Stimulated activated CD4-positive, alpha-beta T cell treated with anti-CD3 and anti-CD28 coated beads, Interleukin-1b, Interleukin-23, amount 100 ng/mL, for 1 hour (primary cell): ENCODE measurements at places on chromosomes 5 and 9.

DNA sequence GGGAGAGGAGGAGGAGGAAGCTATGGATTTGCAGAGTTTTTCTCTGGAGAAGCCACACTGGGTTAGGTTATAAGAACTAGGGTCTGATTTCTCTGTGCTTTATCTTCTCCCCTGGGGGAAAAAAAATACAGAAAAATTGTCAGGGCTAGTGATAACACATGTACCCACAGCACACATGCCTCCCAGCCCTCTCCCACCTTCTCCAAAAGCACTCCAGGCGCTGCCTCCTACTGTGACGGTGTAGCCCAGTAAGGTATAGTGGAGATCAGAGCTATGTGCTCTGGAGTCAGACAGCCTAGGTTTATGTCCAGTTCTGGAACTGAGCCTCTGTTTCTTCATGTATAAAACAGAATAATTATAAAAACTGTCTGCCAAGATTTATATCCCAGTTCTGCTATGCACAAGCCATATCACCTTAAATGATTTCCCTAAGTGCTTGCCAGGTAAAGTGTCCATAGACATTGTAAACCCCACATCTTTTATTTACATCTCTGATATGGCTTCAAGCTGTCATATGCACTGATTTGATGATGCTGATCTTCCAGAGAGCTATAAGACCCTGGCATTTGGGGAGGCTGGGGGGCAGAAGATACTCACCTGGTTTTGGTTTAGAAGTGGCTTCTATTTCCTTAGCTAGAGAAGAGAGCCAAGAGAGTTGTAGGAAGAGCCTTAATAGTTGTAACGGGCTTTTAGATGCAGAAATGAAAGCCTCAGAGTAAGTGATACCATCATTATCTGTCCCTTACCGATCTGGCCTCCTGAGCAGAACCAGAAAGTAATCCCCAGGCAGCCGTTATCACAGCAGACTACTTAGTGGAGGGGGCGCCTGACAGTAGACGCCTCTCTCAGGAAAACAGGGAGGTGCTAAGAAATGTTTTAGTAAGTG lies 7.6 kb downstream of the SLC1A3 start:
- DNase-seq: no peak

DNA sequence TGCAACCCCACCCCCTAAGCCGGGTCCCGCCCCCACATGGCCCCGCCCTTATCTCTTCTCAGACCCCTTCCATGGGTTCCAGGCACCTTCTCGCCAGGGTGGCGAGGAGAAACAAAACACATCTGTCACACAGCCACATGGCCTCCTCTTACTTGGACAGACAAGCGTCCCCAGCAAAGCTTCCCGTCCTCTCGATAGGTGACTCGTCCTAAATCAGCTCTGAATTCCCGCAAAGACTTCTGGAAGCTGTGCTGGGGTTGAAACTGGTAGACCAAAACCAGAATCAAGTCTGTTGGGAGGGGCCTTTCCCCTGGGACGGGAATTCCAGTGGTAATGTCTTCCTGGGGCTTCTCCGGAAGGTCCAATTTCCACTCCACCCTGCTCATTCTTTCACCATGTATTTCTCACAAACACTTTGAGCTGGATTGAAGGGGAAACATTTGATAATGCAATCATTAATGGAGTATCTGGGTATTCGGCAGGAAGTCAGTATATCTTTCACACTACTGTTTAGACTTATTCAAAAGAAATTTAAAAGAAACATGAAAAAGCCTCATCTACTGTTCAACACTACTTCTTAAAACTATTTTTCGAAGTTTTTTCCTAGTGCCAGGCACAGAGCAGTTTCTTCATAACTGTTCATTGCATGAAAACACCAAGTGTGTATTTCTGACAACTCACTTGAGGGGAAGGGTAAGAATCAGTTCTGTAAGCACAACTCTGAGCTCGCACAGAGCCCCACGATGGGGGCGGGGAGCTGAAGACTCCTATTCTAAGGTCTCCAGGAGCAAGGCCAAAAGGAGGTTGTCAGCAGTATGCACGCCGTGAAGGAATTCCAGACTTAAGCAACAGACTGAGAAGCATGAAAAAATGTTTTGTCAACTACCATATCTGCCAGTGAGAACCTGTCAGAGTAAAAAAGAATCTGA lies 644 bp upstream of the CTNNAL1 start:
- DNase-seq: no peak

GRCh38 chr5:79507251-79508205 lies 6.4 kb downstream of the HOMER1 start:
- no peak for DNase-seq

- no peak for DNase-seq
Measured at GRCh38 chr5:158953929-158954534, 145.7 kb downstream of the EBF1 start.

GRCh38 chr5:73605223-73606087 lies 20.5 kb upstream of the ARHGEF28 start:
- no peak for DNase-seq

GRCh38 chr9:98372077-98372836 lies 116.8 kb upstream of the TBC1D2 start:
- DNase-seq: no peak

DNA sequence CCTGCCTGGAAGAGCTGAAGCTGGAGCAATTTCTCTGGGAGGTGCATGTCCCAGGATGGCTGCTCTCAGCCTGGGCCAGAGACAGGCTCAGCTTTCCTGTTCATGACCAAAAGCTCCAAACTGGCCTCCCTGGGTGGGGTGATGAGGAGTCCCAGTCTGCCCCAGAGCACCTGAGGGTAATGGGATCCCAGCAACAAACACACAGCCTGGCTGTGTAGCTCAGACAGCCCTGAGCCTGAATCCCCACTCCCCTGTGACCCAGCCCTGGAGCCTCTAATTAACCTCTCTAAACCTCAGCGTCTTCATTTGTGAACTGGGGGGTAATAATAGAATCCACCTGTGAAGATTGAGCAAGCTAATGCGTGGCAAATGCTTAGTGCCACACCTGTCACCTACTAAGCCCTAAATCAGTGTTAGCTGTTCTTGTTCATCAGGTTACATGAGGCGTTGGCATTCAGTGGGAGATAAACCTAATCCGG lies 67.5 kb downstream of the HSPA4 start:
- no peak for DNase-seq

GRCh38 chr9:124940521-124940893 lies 376 bp downstream of the GOLGA1 start:
- no peak for DNase-seq

DNA sequence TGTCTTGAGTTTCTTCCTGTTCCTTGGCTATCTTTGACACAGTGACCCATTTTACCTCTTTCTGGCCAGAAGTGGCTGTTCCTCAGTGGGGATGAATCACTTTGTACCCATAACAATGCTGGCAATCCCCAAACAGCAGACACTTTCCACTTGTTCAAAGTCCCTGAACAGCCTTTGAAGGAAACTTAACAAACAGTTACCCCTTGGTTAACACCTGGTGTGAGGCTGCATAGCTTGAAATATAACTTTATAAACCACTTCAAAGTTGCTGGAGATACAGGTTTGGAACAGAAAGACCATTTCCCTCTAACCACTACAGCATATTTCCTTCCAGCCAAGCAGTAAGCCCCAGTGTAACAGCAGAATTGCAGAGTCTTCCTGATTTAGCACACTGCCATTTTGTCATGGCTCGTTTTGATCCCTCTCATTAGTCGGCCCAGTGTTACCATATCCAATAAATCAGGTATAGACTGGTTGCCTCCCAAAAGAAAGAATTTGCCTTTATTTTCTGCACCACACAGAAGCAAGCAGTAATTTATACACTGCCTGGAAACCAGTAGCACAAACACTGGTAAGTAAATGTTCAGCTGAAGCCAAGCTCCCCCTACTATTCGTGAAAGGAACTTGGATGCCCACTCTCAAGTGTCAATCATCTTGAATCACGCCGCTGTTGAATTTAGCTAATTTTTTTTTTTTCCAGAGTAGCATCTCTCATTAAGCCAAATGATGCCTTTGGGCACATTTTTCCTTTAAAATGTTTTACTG lies 225.9 kb downstream of the PIK3R1 start:
- no peak for DNase-seq

GRCh38 chr5:16410338-16410737 lies 55.3 kb downstream of the ZNF622 start:
- DNase-seq: no peak

DNA sequence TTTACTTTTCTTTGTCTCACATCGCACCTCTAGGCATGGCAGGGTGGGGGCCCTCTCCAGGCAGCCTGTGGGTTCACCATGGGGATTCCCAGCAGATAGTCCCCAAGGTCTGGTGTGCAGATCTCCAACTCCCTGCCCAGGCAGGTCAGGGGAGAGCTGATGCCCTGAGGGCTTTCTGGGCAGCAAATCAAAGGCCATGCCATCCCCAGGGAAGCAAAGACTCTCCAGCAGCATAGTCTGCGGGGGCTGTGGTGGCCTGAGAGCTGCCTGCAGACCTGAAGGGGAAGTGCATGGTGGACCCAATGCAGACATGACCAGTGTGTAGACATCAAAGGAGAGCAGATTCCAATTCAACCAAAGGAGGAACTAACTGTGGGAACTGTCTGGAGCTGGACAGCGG lies 7.7 kb downstream of the NEURL1B start:
- DNase-seq: no peak

GRCh38 chr5:4630031-4630430 lies 510.1 kb upstream of the ADAMTS16 start:
- DNase-seq: no peak

- no peak for DNase-seq
Measured at GRCh38 chr9:103992938-103993579, 101.0 kb upstream of the SMC2 start.

- DNase-seq: no peak
Measured at GRCh38 chr5:143592648-143593047, 189.2 kb upstream of the NR3C1 start.

GRCh38 chr9:128575469-128575868 lies 23.1 kb downstream of the SPTAN1 start:
- DNase-seq: no peak

GRCh38 chr9:122797316-122798063 lies 2.4 kb upstream of the OR1K1 start:
- DNase-seq: no peak

- no peak for DNase-seq
Measured at GRCh38 chr9:8823131-8823895, 1023.7 kb upstream of the DMAC1 start.

DNA sequence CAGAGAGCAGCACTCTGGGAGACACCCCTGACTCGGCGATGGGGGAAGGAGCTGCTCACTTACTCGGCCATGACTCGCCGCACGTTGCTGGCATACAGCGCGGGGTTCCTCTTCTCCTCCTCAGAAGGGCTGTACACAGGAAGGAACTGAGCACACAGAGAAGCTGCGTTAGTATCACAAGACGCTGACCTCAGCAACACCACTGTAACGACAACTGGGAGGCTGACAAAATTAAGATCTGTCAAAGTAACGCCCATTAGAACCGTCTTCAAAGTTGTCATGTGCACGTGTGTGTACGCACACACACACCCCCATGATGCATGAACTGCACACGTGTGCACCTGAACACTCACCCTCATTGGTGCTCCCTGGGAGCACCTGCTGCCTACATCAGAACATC lies 32.1 kb upstream of the SLC6A3 start:
- DNase-seq: no peak

DNA sequence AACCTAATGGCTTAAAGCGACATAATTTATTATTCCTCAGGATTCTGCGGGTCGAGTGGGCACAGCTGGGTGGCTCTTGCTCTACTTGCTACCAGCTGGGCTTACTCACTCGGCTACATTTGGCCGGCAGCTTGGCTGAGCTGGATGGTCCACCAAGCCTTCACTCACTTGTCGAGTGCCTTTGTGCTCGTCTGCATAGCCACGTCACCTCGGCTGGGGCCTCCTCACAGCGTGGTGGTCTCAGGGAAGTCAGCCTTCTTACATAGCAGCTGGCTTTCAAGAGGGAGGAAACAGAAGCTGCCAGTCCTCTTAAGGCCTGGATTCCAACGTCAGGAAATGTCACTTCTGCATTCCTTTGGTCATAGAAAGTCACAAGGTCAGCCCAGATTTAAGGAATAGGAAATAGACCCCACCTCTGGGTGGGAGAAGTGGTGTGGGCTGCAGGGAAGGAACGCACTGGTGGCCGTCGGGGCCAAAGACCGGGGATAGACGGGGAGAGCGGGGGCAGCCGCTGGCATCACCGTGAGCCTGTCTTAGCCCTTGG lies 75.1 kb upstream of the RUFY1 start:
- no peak for DNase-seq

DNA sequence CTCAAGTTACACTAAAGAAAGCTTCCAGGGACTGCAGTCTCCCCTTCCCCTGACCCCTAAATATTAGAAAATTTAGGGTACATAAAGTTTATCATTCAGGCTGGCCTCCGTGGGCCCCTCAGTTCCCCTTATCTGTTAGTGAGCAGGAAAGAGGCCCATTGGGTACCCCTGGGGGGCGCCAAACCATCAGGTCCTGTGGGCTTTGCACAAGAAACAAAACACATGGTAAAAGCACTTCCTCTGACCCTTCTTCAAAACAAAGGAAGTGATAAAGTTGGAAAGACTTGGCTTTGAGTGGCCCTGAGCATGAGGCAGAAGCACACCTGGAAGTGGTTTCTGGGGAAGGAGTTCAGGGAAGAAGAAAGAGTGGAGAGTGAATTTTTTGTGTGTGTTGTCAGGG lies 213.0 kb downstream of the SMARCA2 start:
- no peak for DNase-seq

- no peak for DNase-seq
Measured at GRCh38 chr5:153523831-153524230, 33.4 kb downstream of the GRIA1 start.

GRCh38 chr5:65868509-65868908 lies 57.9 kb upstream of the ERBIN start:
- DNase-seq: no peak

DNA sequence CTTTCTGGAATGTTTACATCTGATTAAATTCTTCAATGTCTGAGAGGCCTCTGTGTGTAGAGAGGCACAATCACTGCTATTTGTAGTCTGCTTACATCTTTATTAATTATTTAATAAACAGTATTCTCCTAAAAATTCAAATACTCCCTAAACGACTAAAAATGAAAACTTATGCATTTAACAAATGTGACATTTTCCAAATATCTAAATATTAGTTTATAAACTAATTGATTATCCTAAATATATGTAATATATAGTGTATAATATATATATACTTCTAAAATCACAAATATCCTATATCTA lies 57.7 kb upstream of the ZBED3 start:
- no peak for DNase-seq

GRCh38 chr9:105842023-105842644 lies 147.8 kb downstream of the TMEM38B start:
- DNase-seq: no peak

GRCh38 chr9:109974143-109974917 lies 194.3 kb downstream of the PALM2AKAP2 start:
- no peak for DNase-seq

GRCh38 chr9:38278457-38278856 lies 114.0 kb upstream of the ALDH1B1 start:
- no peak for DNase-seq

GRCh38 chr5:14250084-14250695 lies 107.0 kb downstream of the TRIO start:
- no peak for DNase-seq
